Stimulated activated CD4-positive, alpha-beta T cell treated with anti-CD3 and anti-CD28 coated beads, Interleukin-15, amount 100 ng/mL, for 48 hours (primary cell): ENCODE measurements at places on chromosomes 12 and 14.

- no peak for DNase-seq
These were observed 17.3 kb downstream of the TOGARAM1 start for GRCh38 chr14:44979273-44979672.

GRCh38 chr14:33357225-33358010 is 418.7 kb downstream of the NPAS3 start:
- no peak for DNase-seq

- peak; percentile 84 for DNase-seq
These were observed 17.4 kb upstream of the CHFR start for GRCh38 chr12:132904718-132905328.

DNA sequence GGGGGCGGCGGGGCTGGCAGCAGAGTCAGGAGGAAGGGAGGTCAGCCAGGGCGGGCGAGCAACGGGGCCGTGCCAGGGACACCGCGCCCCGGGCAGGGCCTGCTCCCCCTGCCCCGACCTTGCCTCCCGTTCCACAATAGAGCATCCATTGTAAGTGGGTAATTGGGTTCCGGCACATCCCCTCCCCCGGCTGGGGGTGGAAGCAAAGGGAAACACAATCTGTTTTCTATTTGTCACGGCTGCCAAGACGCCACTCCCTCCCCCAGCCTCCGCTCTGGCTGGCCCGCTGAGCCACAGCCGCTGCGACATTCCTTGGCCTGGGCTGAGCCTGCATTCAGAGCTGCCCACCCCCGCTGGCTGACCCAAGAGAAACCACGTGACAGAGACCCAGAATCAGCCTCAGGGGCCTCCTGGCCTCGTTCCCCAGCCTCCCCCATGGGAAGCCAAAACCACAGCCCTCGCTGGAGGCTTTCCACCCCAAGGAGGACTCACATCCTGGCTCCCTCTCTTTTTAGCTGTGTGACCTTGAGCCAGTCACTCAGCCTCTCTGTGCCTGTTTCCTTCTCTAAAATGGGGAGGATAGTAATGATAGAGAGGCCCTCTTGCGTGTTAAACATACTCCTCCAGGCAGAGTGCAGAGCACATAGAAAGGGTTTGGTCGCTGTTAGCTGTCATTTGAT is 117.6 kb downstream of the SCARB1 start:
- DNase-seq = peak; percentile 14

- no peak for DNase-seq
These were observed 129.6 kb downstream of the PAPOLA start for GRCh38 chr14:96631621-96632362.

GRCh38 chr12:6928703-6929407 is 1.1 kb downstream of the ATN1 start:
- DNase-seq = no peak

DNA sequence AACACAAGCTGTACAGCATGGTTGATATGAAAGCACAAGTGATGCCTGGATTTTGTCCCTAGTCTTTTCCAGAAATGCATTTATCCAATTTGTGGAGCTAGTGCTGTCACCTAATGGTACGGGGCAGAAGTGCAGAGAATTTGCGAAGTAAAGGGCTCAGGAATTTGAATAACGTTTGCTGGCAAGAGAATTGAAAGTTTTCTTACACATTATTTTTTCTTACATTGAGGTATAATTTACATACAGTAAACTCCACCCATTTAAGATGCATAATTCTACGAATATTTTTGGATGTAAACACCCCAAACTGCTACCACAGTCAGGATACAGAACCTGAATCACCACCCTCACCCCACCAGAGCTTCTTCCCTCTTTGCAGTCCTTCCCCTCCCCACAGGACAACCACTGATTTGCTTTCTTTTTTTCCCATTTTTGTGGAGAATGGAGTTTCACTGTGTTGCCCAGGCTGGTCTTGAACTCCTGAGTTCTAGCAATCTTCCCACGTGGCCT is 3.5 kb downstream of the AICDA start:
- DNase-seq = no peak

GRCh38 chr12:31845613-31846322 is 113.4 kb upstream of the RESF1 start:
- DNase-seq = no peak

DNA sequence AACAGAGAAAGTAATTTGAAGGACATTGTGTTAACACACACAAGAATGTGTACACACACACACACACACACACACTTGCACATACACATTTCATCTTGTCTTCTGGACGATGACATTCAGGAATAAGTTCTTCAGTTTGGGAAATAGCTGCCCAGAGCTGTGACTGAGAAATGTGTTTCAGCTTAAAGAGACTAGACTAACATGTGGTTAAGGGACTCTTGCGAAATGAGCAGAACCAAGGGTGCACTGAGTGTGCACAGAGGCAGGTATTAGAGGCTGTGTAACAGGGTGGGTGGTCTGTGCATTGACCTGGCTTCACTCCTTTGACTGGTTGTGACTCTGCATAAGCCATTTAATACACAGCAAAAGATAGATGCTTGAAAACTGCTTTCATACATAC is 29.4 kb upstream of the KCNA5 start:
- DNase-seq = no peak

- DNase-seq = no peak
These were observed 54.6 kb downstream of the ADGRD1 start for GRCh38 chr12:131008131-131008912.

DNA sequence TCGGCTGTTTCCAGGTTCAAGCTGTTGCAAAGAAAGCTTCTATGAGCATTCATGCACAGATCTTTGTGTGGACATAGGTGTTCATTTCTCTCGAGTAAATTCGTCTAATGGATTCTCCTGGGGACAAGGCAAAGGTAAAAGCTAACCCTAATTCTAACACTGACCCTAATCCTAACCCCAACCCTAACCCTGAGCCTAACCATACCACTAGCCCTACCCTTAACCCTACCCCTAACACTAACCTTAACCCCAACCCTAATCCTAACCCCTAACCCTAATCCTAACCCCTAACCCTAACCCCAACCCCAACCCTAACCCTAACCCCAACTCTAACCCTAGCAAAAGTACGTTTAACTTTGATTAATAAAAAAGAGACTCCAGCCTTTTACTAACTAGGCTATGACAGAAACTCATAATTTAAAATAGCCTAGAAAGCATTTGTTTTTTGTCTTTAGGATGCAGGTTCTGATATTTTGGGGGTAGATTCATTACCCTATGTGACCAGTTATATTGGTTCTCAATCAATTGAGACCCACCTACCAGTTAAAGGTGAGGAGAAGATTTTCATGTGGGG is 27.6 kb upstream of the RFLNA start:
- no peak for DNase-seq

DNA sequence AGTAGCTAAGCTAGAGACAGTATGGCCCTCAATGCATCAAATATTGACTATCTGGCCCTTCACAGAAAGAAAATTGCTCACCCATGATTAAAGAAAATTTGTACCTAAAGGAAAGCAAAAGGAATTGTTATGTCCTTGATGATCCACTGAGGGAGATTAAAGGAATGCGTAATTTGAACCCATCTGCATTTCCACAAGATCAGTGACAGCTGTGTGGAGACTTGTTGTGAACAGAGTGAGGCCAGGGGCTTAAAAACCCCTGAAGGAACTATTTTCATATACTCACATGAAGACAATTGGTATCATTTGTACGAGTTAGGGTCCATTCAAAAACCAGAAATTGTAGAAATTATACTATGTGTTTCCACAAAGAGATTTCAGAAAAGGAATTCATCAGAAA is 1908.1 kb upstream of the SEL1L start:
- DNase-seq = no peak

GRCh38 chr12:75917083-75917482 is 114.5 kb downstream of the PHLDA1 start:
- no peak for DNase-seq

- no peak for DNase-seq
These were observed 135.2 kb upstream of the KRR1 start for GRCh38 chr12:75646329-75647210.

- DNase-seq = no peak
These were observed 4.3 kb upstream of the GZMH start for GRCh38 chr14:24613747-24614146.

GRCh38 chr14:34409721-34410120 is 52.3 kb downstream of the SPTSSA start:
- DNase-seq = no peak
